ENCODE measurements at places on chromosomes 2 and 18. TPM values are rescaled to one million over a fixed set of nuclear protein-coding genes. Genes with fewer than 3 reads are reported as not detected.

DNA sequence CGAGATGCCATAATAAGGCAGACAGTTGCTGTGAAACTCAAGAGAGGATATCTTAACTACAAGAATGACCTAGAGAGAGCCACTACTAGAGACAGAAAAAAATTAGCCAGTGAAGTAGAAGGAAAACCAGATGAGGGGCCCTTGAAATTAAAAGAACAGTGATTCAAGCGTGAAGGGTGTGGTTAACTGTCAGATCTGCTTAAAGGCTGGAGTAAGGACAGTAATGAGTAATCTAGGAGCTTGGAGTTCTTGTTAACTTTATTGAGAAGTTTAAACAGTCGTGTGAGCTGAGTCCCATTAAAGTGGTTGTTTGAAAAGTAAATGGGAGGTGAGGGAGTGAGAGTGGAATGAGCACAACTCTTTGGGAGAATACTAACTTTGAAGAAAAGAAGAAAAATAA lies 21.3 kb downstream of the PIGN start:
- H3K27me3 ChIP-seq = no peaks in the 10 kb centered on the region
- H3K4me1 ChIP-seq = no peaks in the 10 kb centered on the region
- DNase-seq = no peak
- no peak overlapping the region for H3K4me3 ChIP-seq
- no peak overlapping the region for H3K27ac ChIP-seq

- no peaks in the 10 kb centered on the region for H3K36me3 ChIP-seq
- H3K27me3 ChIP-seq = no peaks in the 10 kb centered on the region
- H3K4me1 ChIP-seq = no peaks in the 10 kb centered on the region
- no peak overlapping the region for H3K4me3 ChIP-seq
- H3K27ac ChIP-seq = no peak overlapping the region
- no peak for DNase-seq
Observed at GRCh38 chr2:33126552-33126951, 179.8 kb downstream of the LTBP1 start.

DNA sequence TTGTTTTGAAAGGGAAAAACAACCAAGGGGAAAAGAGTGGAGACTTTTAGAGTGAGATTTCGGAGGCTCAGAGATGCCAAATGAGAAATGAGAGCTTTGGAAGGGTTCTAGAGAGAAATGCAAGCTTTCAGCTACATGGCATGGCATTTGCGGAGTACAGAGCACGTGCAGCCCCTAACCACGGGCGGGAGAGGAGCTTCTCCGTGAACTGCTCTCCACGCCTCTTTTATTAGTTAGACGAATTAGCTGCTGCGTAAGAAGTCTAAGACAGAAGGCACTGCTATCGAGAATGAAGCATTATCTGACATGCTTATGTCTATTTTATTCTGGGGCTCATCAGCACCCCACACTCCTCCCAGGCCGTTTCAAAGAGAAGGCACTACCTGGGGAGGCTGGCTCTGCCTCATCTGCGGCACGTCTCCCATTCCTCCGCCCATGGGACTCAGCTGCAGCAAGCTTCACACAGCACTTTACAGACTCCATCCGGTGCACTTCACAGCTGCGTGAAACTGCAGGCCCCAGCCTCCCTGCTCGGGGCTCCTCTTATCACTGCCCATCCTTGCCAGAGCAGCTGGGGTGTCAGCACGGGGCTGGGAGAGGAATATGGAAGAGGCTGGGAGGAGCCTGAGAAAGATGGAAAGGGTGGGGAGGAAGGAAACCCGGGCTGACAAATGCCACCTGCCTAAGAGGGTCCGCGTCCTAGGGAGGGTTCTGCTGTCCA lies 207.3 kb upstream of the APCDD1 start:
- no peak overlapping the region for H3K27ac ChIP-seq
- H3K36me3 ChIP-seq = no peaks in the 10 kb centered on the region
- H3K4me1 ChIP-seq = no peaks in the 10 kb centered on the region
- no peaks in the 10 kb centered on the region for H3K27me3 ChIP-seq

Gene SERPINB10
- not detected for total RNA-seq

All from Peyer's patch (tissue), 4 donors.